K562 (cell line): ENCODE measurements at places on chromosomes 3 and 15. TPM values are rescaled to one million over a fixed set of nuclear protein-coding genes. Genes with fewer than 3 reads are reported as not detected.

GRCh38 chr3:195081242-195081963 lies 189.6 kb downstream of the XXYLT1 start:
- no peak for DNase-seq

DNA sequence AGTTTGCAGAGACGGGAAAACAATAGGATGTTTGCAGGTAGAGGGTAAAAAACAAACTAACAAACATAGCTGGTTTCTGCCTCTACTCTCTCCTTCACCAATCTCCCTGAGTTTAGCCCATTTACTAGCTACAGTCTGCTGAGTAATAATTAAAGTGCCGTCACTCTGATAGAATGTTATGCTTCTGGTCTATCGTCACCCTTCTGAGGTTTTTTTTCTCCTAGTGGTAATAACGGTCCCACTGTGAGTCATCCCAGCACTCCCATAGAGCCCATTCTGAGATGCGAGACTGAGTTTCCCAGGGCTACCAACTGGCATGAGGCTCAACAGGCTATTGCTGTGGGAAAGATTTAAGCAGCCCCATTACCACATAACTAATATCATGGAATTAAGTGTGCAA lies 56.4 kb downstream of the PLAAT1 start:
- DNase-seq, result no peak

DNA sequence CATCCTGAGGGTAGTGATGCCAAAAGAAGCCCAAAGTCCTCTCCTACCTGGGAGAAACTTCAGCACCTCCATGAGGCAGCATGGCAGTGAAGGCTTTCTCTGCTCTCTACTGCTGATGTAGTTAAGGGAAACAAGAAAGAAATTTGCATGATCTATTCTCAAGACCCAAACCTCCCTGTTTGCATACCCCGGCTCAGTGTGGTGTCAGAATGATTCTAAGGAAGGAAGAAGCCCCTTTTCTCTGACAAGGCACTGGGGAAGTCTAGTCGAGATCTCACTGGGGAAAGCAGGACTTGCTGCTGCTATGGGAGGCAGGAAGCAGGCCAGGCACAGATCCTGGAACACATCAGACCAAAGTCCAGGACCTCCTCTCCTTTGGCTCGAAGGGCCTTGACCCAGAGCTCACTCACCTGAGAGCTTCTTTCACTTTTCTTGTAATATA lies 89.4 kb upstream of the ICE2 start:
- no peak for DNase-seq

The SCN11A gene
- not detected in 2 replicates for total RNA-seq

GRCh38 chr3:10192953-10193691 lies 28.4 kb downstream of the IRAK2 start:
- DNase-seq, result peak; percentile 48

The CPNE9 gene
- not detected in 2 replicates for total RNA-seq

- no peak for DNase-seq
Measured at GRCh38 chr3:167066977-167067786, 312.9 kb downstream of the ZBBX start.

DNA sequence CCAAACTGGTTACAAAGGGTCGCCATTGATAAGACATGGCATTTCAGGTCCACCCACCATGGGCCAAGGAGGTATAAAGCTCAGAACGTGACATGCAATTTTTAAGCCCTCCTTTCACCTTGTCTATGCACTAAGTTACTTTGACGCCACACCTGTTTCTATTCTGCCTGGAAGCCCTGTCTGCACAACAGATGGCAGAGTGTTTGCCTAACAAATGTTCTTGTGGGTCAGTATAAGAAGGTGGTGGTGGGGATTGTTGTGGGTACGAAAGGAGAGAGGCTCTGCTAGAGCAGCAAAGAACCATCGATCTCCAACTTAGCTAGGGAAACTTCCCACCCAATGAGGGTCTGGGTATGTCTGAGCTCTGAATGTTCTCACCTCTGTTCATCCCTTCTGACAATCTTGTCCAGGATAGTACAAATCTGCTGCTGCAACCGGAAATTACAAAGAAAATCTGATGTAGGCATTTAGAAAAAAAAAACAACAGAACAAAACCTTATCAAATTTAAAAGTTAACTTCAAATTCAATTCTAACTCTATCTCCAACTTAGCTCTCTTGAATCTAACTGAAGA lies 945.0 kb upstream of the CFAP20DC start:
- no peak for DNase-seq

The SPTSSB gene
- total RNA-seq, result 0.07 and 0.42 TPM in 2 replicates

GRCh38 chr15:93758824-93759223 lies 472.5 kb upstream of the MCTP2 start:
- no peak for DNase-seq

- no peak for DNase-seq
Measured at GRCh38 chr15:27686971-27687370, 412.1 kb downstream of the OCA2 start.

- DNase-seq, result no peak
Measured at GRCh38 chr15:40956541-40956982, 3.3 kb downstream of the CHAC1 start.

The DAZL gene
- total RNA-seq, result not detected in 2 replicates

DNA sequence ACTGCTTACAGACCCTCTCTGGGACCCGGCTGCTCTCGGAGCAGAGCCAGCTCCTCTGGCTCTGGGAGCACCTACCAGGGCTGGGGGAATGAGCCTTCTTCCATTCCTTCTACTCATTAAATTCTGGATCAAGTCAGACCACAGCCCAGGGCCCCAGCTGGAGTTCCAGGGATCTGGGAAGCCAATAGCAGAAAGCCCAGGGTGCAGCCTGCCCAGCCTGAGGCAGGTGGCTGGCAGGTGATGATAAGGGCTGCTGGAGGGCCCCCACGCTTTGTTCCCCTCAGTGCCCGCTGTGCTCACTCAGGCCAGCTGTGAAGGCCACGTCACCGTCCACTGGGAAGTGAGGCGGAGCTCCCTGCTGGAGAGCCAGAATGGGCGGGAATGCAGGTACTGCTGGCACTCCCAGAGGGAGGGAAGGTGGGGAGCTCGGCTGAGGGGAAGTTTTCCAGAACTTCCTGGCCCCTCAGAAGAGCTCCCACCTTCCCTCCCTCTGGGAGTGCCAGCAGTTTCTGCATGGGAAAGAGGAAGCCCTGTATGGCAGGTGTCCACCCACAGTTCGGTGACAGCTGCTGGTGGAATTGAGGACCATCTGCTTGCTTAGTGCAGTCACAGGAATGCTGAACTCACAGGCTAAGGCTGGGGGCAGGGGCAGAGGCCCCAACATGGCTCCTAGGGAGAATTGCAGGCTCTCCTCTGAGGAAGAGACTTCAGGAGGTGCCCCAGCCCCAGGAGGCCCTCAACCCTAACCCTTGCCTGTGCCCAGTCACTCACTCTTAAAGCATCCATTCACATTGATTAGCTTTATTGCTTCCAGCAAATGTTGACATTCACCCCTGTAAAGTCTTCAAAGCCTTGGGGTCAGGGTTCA lies 12.6 kb upstream of the RTP3 start:
- DNase-seq, result peak; percentile 63

DNA sequence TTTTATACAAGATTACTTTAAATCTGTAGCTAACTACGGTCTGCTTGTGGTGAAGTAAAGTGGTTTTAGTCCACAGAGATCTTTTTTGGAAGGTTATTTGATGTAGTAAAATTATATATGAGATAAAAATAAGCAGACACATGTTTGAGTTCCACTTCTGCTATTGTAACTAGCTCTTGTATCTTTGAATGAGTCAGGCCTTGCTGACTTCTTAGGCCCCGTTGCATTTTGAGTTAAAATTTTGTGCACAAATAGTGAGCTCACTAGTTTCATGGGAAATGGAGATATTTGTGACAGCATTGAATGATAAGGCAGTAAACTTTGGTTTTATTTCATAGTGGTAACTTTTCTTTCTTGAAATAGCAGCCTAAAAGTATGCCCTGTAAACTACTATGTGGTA lies 42.6 kb downstream of the ARIH1 start:
- DNase-seq, result no peak

GRCh38 chr3:165466856-165467255 lies 270.7 kb upstream of the SLITRK3 start:
- no peak for DNase-seq

- no peak for DNase-seq
Measured at GRCh38 chr15:100261302-100262240, 80.2 kb downstream of the ADAMTS17 start.

The GASK1A gene
- total RNA-seq, result 0.13 TPM in 1 of 2 replicates, not detected in the other

DNA sequence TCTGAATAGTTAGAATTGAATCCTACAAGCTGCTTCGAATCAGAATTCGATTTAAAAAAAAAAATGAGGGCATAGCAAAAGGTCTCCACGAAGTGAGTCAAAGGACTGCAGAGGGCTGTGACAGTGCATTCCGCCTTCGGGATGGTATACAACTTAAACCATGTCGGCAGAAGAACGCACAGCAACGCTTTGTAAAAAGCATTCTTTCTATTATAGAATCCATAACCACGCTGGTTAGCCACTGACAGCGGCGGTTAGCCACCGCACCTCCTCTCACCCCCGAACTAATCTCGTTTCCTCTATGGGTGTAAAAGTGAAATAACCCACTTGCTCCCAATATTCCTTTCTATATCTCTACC lies 664 bp upstream of the PIK3CA start:
- no peak for DNase-seq

The KBTBD8 gene
- 7.7 and 7.8 TPM in 2 replicates for total RNA-seq

GRCh38 chr3:14317057-14317553 lies 85.3 kb upstream of the SLC6A6 start:
- no peak for DNase-seq

The ANKRD63 gene
- 1.8 and 2.5 TPM in 2 replicates for total RNA-seq

DNA sequence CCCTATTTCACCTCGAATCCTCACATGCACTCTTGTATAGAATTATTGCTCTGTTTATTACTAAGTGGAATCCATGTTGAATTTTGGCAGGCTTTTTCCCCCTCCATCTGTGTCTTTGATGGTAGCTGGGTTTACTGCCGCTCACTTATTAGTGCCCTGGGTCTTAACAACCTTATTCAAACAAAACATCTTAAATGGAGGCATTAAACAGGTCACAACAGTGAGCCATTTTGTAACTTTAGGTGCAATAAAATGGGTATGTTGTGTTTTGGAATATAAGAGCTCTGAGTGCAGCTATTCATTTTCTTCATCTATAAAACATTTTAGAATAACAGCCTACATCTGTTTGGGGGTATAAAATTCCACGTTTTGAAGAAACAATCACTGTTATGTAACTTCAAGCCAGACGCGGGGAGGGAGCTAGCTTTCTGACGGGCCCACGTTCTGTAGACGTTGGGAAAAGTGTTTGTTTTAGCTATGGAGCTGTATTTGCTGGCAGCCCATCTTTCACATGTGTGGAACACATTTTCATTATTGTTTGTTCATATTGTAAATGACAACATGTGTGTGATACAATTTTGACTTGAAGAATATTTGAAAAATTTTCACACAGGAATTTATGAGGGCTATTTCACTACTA lies 122.0 kb downstream of the SLC25A26 start:
- no peak for DNase-seq

The ITIH4 gene
- total RNA-seq, result 0.62 and 0.96 TPM in 2 replicates

The HIGD2B gene
- 0.22 TPM in 1 of 2 replicates, not detected in the other for total RNA-seq
